ENCODE measurements at places on chromosomes 12 and 14. TPM values are rescaled to one million over a fixed set of nuclear protein-coding genes. Genes with fewer than 3 reads are reported as not detected.

DNA sequence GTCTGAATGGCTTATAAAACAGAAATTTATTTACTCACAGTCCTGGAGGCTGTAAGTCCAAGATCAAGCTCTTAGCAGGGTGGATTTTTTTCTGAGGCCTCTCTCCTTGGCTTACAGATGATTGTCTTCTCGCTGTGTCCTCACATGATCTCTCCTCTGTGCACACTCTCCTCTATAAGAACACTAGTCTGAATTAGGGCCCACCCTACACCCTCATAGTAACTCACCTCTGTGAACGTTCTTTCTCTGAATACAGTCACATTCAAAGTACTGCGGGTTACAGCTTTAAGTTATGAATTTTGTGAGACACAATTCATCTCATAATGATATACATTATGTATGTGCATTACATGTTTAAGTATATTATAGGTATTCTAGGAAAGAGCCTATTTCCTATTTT lies 135.7 kb upstream of the ATXN7L3B start:
- no peak for DNase-seq

DNA sequence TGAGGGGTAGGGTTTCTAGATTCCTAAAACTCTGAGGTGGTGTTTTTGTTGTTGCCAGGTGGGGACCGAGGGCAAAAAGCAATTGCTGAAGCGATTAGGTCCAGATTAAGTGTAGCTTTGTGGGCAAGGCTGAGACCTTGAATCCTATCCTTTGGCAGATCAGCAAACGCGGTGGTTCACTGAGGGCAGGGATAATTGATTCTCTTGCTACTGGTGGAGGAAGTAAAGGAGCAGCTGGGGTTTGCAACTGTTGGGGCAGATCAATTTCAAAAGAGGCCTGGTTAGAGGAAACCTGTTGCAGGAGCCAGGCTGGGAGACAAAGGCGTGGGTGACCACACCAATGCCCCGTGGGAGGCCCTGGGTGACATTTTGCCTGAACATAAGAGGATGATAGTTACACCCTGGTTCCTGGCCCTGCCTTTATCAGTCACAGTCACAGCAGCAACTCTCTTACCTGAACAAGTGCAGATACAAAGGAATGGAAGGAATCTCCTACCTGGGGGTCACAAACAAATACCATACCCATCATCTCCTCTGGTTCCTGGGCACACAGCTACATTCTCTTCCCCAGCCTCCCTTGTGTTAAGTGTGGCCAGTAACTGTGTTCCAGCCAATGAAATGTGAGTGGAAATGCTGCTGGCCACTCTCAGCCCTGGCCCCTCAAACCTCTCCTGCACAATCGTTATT lies 43.3 kb upstream of the RASSF3 start:
- DNase-seq: peak; percentile 64

GRCh38 chr12:55729819-55730818 lies 1.3 kb upstream of the CD63 start:
- DNase-seq: peak; percentile 84

DNA sequence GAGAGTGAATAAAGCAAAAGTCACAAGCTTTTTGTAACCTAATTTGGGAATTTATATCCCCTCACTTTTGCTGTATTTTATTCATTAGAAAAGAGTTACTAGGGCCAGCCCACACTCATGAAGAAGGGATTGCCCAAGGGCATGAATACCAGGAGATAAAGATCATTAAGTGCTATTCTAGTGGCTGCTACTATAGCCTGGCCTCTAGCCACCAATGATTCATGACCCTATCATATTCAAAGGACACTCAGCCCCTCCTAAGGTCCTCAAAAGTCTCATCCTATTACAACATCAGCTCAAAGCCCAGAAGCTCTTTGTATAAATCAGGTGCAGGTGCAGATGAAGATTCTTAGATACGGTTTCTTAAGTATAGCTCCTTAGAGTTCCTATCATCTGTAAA lies 518.1 kb downstream of the TRHDE start:
- DNase-seq: no peak

DNA sequence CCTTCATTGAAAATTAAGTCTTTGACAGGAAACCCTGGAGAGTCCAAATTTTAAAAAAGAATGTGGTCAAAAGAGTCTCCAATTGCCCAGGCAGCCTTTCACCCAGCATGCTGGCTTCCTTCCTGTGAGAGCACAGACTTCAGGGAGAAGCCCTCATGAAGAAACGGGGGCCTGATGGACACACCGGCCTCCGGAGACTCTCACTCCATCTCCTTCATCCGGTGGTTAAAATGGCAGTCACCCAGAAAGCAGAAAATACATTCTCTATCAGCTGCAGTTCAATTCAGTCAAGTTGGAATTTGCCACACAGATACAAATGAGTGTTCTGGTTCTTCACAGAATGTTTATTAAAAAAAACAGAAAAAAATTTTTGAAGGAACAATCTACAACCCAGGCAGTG lies 56.5 kb downstream of the CPM start:
- no peak for DNase-seq

DNA sequence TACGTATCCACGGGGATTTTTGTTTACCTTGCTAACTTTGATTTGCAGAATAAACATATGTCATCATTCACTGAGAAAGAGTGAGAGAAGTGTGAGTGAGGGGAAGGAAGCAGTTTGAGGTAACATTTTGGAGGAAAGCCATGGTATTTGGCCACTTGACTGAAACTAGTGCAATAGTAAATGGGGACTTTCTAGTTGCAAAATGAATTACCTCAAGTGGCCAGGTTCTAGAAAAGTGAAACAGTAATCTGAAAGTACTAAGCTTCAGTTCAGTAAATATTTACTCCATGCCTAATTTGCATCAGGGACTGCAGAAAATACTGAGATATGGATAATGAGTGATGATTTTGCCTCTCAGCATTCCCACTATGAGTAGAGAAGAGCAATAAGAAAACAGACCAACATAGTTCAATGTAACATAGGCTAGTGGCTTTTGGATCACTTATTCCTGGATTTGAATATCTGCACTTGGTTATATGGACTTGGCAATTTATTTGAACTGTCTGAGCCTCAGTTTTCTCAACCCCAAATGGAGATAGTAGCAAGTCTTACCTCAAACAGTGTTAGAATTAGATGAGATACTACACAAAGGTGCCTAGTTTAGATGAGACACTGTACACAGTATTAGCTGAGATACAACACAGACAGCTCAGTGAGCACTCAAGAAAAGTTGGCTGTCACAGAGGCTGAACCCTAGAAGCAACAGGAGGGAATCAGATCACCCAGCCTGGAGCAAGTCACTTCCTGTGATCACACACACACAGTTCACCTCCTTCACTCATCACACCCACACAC lies 439.1 kb downstream of the NPAS3 start:
- no peak for DNase-seq

DNA sequence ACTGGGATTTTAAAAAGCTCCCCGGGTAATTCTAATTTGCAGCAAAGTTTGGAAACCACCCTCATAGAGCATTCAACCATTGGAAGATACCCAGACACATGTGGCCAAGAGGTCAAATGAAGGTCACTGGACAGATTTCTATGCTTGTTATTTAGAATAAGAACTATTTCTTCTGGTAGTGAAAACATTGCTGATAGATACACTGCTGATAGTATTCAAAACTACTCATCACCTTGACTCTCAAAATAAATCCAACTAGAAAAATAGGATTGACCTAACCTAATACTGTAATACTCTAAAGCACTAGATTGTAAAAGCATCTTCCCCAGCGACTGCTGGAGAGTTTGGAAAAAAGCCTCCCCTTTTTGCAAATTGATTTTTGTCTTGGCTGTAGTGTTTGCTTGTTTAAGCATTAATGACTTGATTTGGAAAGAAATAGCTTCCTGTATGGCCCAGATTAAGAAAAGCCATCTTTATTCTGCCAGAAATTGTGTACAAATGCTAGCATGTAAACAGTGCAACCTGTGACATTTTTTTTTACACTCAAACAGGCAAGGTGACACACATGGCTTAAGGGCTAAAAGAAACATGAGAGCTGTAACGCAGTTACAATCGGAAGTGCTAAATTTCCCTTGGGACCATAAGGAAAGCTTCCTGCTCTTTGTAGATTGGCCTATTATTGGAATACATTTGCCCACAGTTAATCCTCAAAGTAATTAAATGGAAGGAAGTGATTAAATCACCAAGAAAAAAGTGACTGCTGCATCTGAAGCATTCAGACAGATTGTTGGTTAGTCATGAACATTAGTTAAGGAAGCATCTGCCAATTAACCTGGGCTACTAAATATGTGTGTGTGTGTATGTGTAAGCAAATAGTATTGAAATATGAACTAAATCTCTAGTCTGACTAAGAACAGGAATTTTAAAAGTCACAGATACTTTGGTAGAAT lies 356.5 kb upstream of the ATP2B1 start:
- no peak for DNase-seq

- DNase-seq: no peak
Observed at GRCh38 chr12:90013409-90013808, 304.8 kb upstream of the ATP2B1 start.

DNA sequence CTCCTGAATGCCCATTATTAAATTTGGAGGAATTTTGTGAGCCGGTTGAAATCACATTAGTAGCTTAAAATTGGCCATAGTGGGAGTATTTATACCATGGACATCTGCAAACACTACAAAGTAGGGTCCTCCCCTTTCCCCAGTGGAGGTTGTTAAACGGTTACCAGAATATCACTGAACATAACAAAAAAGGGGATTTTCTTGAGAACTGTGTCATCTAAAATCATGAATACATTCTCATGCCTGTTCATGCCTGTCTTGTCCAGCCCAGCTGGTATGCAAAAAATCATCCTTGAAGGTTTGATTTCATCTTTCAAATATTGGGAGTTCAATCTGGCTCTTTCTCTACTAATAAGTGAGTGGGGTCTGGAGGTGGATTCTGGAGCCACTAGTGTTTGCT lies 96.4 kb downstream of the OTOGL start:
- DNase-seq: no peak

DNA sequence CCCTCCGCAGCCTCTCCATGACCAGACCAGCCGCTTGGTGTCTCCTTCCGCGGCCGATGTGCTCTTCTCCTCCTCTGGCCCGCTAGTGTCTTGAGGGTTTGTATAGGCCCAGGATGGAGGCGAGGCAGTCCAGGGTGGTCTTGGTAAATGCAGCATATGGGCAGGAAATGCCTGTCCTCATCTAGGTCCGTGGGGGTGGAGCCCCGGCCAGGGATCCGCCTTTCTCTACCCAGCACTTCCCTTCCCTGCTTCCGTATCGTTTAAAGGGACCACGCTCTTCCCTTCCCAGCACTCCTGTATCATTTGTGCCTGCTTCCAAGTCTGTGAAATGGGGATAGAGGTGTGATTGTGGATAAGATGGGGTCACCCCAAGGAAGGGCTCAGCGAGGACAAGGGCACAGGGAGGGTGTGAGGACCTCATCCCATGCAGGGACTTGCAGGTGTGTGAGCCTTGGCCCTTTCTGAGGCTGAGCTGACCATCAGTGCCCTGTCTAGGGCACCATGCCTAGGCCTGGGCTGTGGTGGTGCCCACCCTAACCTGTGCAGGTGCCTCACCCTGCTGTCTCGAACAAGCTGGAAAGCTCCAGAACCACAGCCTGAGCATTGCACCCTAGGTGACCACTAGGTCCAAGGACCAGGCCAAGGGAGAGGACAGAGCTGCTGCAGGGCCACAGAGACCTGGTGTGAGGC lies 326.8 kb upstream of the RTL1 start:
- peak; percentile 36 for DNase-seq

GRCh38 chr14:60250257-60251035 lies 1.4 kb downstream of the PPM1A start:
- DNase-seq: no peak

DNA sequence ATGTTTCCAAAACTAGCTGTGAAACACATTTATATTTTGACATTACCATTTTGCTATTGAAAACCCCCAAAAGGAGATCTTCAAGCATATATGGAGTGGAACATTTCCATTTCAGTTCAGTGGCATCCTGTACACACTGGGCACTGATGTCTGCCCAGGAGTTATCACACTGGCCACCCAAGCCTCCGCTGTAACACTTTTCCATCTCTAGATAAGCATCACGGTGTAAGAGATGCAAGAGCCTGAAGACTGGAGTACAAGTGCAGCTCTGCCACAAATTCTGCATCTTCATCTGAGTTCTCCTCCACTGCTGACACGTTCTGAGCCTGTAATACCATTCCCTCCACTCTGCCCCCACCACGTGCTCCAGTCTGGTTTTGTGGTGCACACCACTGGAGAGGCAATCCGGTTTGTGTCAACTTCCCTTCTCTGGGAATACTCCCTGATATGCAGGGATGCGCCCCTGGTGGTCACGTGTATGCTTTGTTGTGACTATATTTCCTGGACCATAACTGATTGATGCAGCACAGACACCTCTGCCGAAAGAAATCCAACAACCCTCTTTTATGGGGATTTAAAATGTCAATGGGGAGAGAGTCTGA lies 12.7 kb downstream of the SPTLC2 start:
- no peak for DNase-seq

DNA sequence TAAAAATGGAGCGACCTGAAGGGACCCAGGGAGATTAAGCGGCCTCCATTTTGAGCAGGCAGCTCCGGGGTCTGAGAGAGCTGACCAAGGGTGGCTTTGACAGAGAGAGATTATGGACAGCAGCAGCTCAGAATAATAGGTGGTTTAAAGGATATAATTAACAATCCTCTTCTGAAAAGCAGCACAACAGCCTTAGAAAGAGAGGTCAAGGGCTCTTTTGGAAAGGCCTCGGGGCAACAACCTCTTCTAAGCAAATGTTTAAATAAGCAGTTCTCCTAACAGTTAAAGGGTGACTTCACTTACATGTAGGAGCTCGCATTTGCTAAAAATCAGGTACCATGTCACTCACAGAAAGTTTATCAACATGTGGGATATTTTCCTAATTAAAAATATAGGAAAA lies 87.2 kb upstream of the FRMD6 start:
- DNase-seq: no peak

DNA sequence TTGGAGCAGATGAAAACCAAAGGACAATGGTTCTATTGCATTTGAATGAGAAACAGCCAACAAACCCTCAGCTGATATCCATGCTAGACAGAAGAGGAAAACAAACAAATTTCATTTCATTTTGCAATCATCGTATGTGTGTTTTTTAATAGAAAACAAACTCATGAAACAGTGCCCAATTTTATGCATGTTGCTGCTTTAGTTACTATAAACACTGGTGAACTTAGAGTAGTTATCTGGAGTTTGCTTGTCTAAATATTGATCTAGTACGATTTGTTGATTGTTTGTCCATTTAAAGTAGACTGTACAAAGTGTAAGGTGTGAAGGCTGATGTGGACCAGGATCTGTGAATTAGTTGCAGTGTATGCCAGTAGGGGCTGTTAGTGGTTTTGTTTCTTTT lies 166.6 kb downstream of the KITLG start:
- no peak for DNase-seq

- no peak for DNase-seq
Observed at GRCh38 chr12:88242571-88242925, 100.4 kb downstream of the TMTC3 start.

ARHGAP9 gene
- 1.3 TPM for total RNA-seq

SERPINA1 gene
- not detected for total RNA-seq

OR6C2 gene
- total RNA-seq: not detected

CD27 gene
- 0.44 TPM for total RNA-seq

GPRC5A gene
- total RNA-seq: 1.1 TPM

RIPK3 gene
- not detected for total RNA-seq

ERGIC2 gene
- 177 TPM for total RNA-seq

Data from endodermal cell (in vitro differentiated cells).